ENCODE measurements at places on chromosomes 12 and 14.

- no peak for DNase-seq
Measured at GRCh38 chr12:108712165-108712924, 19.0 kb downstream of the CORO1C start.

DNA sequence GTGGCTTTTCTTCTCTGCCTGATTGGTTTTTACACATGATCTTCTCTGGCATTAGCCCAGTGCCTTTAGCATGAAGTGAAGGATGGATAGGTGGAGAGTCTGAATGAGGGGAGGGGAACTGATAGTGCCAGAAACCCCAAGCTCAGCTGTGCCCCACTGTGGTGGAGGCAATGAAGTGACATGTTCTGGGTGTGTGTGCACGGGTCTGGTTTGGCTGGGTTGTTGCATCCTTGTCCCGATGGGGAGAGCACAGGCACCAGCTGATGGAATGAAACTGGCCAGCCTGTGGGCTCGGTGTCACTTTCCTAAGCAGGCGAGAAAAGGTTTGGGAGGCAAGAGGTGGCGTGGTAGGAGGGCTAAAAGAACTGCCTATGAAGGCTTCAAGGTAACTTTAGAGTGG is 65.3 kb downstream of the CACNA1C start:
- DNase-seq = no peak

DNA sequence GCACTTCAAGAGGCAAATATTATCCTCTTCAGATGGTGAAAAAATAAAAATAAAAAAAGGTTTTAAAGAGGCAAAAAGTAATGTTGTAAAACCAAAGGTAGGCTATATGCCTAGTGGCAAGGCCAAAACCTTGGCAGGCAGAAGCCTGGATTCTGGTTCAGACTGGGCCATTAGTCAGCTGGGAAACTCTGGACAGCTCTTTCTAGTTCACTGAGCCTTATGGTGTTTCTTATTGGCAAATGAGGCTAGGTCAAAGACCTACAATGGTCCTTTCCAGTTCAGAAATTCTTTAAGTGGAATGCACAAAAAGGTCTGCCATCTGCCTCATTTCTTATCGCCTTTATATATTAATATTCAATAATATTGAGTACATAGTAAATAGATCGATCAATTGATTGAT is 44.6 kb downstream of the PTPRB start:
- DNase-seq = no peak

GRCh38 chr12:57896115-57896433 is 45.3 kb upstream of the ATP23 start:
- no peak for DNase-seq

DNA sequence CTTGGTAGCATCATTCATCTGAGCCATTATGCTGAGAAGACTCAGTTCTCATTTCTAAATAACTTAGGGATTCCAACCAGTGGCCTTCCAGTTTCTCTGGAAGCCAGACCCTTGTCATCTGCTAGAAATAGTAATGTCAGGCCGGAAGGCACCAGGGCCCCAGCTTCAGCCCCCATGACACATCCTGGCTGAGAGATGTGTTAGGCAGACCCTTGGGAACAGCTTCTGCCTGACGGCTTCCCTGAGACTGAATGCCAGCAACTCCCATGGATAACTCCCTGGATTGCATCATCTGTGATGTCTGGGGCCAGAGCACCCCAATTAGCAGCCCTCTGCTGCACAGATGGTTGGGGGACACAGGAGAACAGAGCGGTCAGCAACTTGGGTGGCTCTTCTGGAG is 583.5 kb upstream of the TBX3 start:
- DNase-seq = no peak

DNA sequence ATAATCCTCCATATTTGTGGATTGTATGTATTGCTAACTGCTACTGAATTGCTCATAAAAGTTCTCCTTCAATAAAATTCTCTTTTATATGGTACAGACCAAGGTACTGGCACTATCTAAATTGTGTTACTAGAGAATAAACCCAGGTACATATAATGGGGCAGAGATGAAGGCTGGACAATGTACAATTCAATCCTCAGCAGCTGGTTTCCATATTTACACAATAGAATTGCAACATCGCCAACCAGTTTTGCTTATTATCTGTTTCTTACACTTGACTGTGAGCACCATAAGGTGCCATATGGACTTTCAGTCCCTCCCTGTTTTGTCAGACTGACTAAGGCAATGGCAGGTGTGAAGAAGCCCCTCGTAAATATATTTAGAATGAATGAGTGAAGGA is 18.1 kb downstream of the KITLG start:
- DNase-seq = no peak
